ENCODE measurements at places on chromosomes 5 and 9.

DNA sequence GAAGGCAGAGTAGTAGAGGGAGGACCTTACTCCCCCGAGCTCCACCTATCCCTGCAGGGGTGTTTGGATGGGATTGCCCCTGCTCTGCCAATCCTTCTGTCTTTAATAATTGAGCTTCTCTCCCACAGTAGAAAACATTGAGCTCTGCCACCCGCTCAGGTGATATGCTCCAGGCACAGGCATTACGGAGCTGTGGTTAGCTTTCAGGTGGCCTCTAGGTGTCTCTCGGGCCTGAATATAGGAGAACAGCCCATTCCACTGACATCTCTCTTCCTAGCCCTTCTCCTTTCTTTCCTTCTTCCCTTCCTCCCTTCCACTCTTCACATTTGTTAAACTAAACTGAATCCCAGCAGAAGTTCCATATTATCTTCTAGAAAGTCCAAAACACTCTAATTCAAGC, 203.4 kb downstream of the SYK start:
- no peaks in the 10 kb centered on the region for H3K36me3 ChIP-seq
- H3K27me3 ChIP-seq: peaks cover 2% of the 10 kb centered on the region
- no peaks in the 10 kb centered on the region for H3K4me1 ChIP-seq
- no peak overlapping the region for H3K4me3 ChIP-seq

- no peaks in the 10 kb centered on the region for H3K36me3 ChIP-seq
- H3K27me3 ChIP-seq: no peaks in the 10 kb centered on the region
- no peak for DNase-seq
- H3K4me3 ChIP-seq: no peak overlapping the region
- H3K4me1 ChIP-seq: no peaks in the 10 kb centered on the region
Observed at GRCh38 chr9:14151451-14151850, 162.5 kb downstream of the NFIB start.

DNA sequence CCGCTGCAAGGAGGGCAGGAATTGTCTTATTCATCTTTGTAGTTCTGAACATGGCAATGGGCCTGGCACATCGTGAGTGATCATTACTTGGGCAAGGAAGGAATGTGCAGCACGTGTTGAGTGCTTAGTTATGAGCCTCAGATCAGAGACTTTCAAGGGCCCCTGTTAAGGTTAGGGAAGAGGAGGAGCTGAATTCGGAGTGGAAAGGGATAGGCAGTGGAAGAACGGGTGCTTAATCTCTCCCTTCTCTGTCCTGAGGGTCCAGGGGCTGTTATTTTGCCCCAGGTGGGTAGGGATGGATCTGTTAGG, 59.5 kb upstream of the RARS1 start:
- no peak for DNase-seq
- no peak overlapping the region for H3K4me3 ChIP-seq
- H3K27me3 ChIP-seq: no peaks in the 10 kb centered on the region
- no peaks in the 10 kb centered on the region for H3K4me1 ChIP-seq
- H3K27ac ChIP-seq: no peak overlapping the region
- H3K36me3 ChIP-seq: no peaks in the 10 kb centered on the region

DNA sequence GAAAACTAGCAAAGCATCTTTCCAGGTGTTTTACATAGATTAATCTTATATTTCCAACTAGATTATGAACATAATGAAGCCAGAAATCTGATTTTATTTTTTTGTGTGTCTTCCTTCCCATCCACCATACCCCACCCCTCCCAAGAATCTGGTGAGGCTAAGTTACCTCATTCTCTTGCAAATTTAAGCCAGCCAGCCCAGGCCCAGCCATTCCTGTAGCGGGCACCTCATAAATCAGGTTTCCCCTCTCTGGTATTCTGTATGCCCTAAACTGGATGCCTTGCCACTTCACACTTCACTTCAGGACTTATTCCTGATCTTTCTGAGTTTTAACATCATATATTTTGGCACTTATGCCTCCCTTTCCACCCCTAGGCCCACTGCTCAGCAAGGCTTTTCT, 21.8 kb downstream of the C9 start:
- H3K4me3 ChIP-seq: no peak overlapping the region
- no peak overlapping the region for H3K27ac ChIP-seq
- DNase-seq: no peak
- no peaks in the 10 kb centered on the region for H3K4me1 ChIP-seq
- H3K36me3 ChIP-seq: no peaks in the 10 kb centered on the region

Data from CD4-positive, CD25-positive, alpha-beta regulatory T cell (primary cell).